ENCODE measurements at places on chromosomes 2 and 18.

DNA sequence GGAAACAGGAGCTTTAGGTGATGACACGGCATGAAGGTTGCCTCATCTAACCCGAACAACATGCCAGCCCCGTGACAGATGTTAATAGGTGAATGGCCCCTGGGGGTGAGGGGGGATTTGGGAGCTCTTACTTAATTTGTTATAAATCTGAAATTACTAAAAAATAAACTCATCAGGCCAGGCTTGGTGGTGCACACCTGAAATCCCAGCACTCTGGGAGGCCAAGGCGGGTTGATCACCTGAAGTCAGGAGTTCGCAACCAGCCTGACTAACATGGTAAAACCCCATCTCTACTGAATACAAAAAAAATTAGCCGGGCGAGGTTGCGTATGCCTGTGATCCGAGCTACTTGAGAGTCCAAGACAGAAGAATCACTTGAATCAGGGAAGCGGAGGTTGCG lies 6.1 kb downstream of the STK25 start:
- DNase-seq, result no peak

GRCh38 chr2:205775097-205775877 lies 93.0 kb downstream of the NRP2 start:
- no peak for DNase-seq

DNA sequence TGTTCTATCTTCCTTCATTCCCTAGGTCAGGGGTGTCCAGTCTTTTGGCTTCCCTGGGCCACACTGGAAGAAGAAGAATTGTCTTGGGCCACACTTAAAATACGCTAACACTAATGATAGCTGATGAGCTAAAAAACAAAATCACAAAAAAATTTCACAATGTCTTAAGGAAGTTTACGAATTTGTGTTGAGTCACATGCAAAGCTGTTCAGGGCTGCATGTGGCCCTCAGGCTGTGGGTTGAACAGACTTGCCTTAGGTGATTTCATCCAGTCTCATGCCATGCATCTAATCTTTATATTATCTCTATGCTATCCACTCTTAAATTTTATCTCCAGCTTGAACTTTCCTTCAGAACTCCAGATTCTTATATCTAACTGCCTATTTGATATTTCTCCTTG lies 80.1 kb downstream of the CCDC85A start:
- no peak for DNase-seq

- DNase-seq, result no peak
Measured at GRCh38 chr2:129274038-129274415, 705.4 kb upstream of the RAB6C start.

GRCh38 chr18:79878741-79879378 lies 72.6 kb downstream of the SLC66A2 start:
- DNase-seq, result peak; percentile 72

GRCh38 chr18:62360805-62361204 lies 35.7 kb downstream of the TNFRSF11A start:
- DNase-seq, result no peak

- no peak for DNase-seq
Measured at GRCh38 chr2:144942516-144943256, 422.8 kb upstream of the ZEB2 start.

- DNase-seq, result no peak
Measured at GRCh38 chr18:59876310-59876626, 23.5 kb upstream of the PMAIP1 start.

GRCh38 chr2:138994502-138994901 lies 214.3 kb upstream of the NXPH2 start:
- no peak for DNase-seq

GRCh38 chr18:44180683-44181082 lies 500.0 kb upstream of the SETBP1 start:
- no peak for DNase-seq

DNA sequence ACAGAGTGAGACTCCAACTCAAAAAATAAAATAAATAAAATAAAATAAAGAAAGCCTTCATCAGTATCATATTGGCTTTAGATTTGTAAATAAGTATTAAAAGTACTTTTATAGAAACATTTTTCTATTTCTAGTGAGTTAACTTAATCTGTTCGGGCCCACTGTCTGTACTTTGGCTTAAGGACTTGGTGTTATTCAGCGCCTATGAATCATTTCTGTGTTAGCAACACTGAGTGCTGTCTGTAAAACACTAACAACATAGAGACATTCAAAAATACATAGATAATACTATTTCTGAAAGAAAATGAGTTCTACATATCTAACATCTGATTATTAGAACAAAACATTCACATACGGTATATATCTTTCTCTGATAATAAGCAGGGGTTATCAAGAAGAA lies 221.5 kb upstream of the CDH19 start:
- DNase-seq, result no peak

- DNase-seq, result no peak
Measured at GRCh38 chr2:144516411-144516980, 3.4 kb downstream of the ZEB2 start.

- DNase-seq, result no peak
Measured at GRCh38 chr2:45902781-45903375, 251.4 kb downstream of the PRKCE start.

DNA sequence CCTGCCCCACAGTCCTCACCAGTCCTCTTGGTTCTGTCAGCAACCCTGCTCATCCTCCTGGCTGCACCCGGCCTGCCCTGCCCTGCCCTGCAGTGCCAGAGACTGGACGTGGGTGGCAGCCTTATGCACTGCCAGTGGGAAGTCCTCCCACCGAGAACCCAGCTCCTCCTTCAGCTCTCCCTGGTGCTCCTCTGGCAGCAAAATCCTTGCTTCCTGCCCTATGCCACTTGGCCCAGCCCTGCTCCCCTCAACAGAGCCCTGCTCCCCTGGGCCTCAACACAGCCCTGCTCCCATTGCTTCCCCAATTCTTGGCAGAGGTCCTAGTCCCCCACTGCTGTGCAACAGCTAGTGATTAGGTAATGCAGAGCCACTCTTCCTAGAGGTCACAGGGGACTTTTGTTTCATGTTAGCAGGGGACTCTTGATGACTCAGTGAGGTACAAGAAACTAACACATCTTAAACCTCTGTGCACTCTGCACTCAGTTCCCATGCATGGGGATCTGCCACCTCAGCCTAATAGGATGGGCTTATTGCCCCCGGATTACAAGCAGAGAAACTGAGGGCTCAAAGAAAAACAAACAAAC lies 58.0 kb upstream of the EDAR start:
- DNase-seq, result no peak

DNA sequence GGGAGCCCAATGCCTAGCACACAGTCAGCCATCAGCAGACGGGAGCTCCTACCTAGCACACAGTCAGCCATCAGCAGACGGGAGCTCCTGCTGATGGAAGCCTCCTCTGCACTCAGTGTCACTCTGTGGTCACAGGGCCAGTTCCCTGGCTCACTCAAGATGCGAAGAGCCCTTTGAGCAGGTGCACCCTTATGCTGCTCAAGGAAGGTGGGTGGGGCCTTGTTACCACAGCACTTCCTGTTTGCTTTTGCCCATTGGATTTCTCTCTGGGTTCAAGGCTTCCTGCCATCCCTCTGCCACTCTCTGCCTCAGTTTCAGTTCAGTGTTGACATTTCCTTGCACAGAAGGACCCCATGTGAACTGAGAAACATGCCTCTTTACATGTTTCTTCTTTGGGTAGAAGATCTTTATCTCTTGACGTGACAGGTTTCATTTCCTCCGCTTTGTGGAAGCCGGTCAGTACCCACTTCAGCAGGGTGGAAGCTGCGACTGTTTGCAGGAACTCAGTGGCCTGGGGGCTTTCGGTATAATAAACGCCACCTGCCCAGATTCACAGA lies 11.6 kb downstream of the TRIB2 start:
- no peak for DNase-seq

GRCh38 chr2:39304200-39304599 lies 60.4 kb upstream of the CDKL4 start:
- DNase-seq, result no peak

- DNase-seq, result no peak
Measured at GRCh38 chr18:58303363-58303762, 259.3 kb downstream of the NEDD4L start.

GRCh38 chr18:32769586-32770053 lies 3.2 kb downstream of the KLHL14 start:
- no peak for DNase-seq

GRCh38 chr18:53534695-53535094 lies 689.8 kb downstream of the MBD2 start:
- no peak for DNase-seq

GRCh38 chr2:164993287-164994016 lies 38.1 kb upstream of the SLC38A11 start:
- DNase-seq, result no peak

- DNase-seq, result no peak
Measured at GRCh38 chr2:222504719-222505118, 80.4 kb downstream of the SGPP2 start.

DNA sequence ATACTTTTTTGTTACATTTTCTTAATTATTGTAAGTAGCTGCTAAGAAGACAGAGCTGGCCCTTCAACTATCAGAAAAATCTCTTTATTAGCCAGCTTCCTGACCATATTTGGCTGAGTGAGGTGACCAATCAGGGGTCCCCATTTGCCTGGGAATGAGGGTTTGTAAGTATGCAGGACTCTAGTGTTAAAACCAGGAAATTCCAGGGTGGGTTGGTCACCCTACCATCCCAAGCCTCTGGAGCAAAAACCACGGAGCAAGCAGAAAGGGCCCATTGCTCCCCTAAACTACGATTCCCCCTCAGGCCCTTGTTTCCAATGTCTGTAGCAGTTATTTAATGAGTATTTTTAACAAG lies 165.6 kb upstream of the NCKAP5 start:
- DNase-seq, result no peak

GRCh38 chr2:183490914-183491313 lies 366.7 kb downstream of the NUP35 start:
- DNase-seq, result no peak

- DNase-seq, result no peak
Measured at GRCh38 chr2:175187378-175187777, 5.9 kb upstream of the ATP5MC3 start.

GRCh38 chr2:127173057-127173456 lies 47.0 kb downstream of the CYP27C1 start:
- no peak for DNase-seq

GRCh38 chr2:75570948-75571729 lies 10.4 kb upstream of the EVA1A start:
- DNase-seq, result no peak

- DNase-seq, result no peak
Measured at GRCh38 chr18:44709307-44710126, 28.8 kb downstream of the SETBP1 start.

DNA sequence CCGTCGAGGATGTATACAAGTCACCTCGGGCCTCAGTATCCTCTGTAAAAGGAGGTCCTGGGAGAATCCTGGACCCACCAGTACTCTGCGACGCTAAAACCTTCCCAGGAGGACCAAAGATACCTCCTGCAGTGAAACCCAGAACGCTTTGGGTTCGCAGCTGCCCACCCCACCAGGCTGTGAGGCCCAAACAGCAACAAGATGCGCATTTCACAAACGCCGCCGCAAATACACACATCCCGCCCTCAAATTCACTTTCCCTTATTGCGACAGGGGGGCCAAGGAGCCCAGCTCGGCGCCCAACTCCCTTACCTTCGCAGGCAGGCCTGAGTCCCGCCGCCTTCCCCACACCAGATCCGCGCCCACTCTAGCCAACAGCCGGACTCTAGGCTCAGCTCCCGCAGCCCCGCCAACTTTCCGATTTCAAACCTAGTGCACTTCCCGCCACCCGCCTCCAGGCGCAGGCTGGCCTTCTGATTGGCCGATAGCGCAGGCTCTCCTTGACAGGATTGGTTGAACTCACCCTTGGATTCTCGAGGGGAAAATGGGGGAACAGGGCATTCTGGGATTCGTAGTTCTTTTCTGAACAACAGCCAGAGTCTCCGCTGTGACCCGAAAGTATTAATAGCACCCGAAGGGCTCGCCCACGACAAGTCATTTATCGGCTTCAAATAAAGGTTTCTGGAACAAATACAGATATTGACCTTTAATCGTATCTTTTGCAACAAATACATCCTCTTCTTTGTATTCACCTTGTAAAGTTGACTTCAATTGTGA lies at the start of gene SPC25:
TSS of gene SPC25 (minus strand) at position 425 of the 777 bp plus-strand sequence. CDS start 911 bp downstream, outside the sequence.
- DNase-seq, result peak; percentile 94

- DNase-seq, result no peak
Measured at GRCh38 chr2:6556755-6557154, 309.0 kb downstream of the CMPK2 start.

- DNase-seq, result no peak
Measured at GRCh38 chr2:43222475-43223309, 3.7 kb downstream of the ZFP36L2 start.

DNA sequence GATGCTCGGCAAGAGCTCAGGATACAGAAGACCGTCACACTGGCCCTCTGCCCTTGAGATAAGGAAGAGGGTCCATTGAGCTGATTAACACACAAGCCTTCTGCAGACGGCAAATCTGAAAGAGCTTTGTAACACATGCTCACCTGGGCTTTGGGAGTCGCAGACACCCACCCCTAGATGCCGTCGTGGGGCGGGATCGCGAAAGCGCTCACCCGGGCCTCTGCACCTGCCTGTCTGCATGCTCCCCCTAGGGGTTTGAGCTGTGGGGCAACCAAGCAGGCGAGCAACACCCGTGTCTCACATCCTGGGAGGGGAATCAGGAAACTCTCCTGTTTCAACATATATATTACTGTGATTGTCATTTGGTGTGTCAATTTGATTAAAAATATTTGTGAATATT lies 99.8 kb upstream of the KCNH7 start:
- DNase-seq, result no peak

GRCh38 chr2:142286618-142287017 lies 155.8 kb upstream of the LRP1B start:
- DNase-seq, result no peak

DNA sequence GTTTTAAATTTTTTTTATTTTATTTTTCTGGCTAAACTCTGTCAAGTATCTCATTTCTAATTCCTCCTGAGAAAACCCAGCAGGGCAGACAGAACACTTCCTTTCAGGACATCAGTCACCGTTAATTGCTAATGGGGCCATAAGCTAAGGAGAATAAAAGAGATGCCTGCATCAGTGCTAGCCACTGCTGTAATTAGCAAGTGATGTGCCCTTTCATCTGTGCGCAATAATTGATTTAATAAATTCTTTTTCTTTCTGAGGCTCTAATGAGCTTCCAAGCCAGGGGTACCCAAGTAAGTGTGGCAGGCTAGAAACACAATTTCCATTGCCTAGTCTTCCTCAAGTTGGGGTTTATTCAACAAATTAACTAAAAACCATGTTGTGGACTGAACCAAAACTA lies 65.5 kb downstream of the SLC9A4 start:
- no peak for DNase-seq

DNA sequence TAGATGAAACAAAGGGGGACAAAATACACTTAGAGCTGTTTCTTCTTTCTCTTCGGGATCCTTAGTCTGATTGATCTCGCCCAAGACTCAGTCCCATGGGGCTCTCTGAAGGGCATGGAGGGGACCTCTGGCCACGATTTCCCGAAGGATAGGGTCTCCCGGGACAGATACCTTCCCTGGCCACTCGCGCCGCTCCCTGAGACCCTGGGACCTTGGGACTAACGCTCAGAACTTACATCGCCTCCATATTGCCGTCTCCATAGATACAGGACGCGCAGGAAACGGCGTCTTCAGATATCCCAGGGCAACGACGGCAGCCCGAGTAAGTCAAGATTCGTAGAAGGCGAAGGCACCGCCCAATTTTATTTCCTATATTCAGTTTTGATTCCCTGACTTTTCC lies at the start of gene CFAP65:
TSS of gene CFAP65 (minus strand) at position 265 of the 400 bp plus-strand sequence. CDS start 2,468 bp downstream, outside the sequence.
- DNase-seq, result peak; percentile 72

DNA sequence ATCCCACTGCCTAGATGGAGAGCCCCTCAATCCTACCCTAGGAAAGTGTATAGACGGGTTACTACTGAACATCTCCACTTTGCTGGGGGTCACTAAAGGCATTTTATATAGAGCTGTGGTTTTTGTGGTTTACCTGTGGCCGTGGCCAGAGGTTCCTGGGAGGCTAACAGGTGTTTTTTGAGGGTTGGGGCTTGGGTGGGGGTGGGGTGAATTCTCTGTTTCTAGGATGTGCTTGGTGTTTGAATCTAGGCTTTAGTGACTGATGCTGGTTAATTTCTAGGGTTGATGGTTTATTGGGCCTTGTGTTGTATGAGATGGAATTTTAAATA lies 7.7 kb downstream of the HOXD8 start:
- no peak for DNase-seq
